CD4-positive, CD25-positive, alpha-beta regulatory T cell (primary cell): ENCODE measurements at places on chromosomes 3 and 15. TPM values are rescaled to one million over a fixed set of nuclear protein-coding genes. Genes with fewer than 3 reads are reported as not detected.

Gene KCNMB3
- total RNA-seq: 0.99 TPM

Gene ASB7
- 20.3 TPM for total RNA-seq

Gene TEX55
- not detected for total RNA-seq

Gene PRRT3
- 4.7 TPM for total RNA-seq

Gene ADAMTSL3
- total RNA-seq: not detected

Gene IMP3
- total RNA-seq: 40.5 TPM

Gene ATP6V1A
- 19.3 TPM for total RNA-seq

Gene CHST13
- not detected for total RNA-seq

Gene FBXW12
- total RNA-seq: not detected

DNA sequence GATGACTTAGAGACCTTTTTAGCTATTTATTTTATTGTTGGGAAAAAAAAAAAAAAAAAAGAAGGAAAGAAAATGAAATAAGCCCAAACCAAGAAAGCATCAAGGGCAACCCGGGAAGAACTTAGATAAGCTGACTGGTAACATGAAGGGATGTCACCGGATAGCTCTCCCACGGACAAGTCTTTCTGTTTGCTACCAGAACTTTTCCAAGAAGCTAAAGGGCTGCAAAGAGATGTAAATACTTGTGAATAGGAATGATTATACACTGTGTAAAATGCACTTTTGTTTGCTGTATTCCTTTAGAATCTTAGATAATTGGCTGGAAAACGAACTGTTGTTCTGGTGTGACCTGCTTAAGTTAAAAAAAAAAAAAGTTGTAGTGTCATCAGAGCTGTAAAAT lies 2.8 kb downstream of the FOXB1 start:
- peaks cover 71% of the 10 kb centered on the region for H3K27me3 ChIP-seq
- DNase-seq: no peak
- no peak overlapping the region for H3K27ac ChIP-seq
- peaks cover 39% of the 10 kb centered on the region for H3K4me1 ChIP-seq
- H3K4me3 ChIP-seq: peak overlapping the region; percentile 91

- H3K36me3 ChIP-seq: no peaks in the 10 kb centered on the region
- no peaks in the 10 kb centered on the region for H3K27me3 ChIP-seq
- no peak for DNase-seq
Observed at GRCh38 chr15:31500766-31501449, 174.3 kb downstream of the KLF13 start.

DNA sequence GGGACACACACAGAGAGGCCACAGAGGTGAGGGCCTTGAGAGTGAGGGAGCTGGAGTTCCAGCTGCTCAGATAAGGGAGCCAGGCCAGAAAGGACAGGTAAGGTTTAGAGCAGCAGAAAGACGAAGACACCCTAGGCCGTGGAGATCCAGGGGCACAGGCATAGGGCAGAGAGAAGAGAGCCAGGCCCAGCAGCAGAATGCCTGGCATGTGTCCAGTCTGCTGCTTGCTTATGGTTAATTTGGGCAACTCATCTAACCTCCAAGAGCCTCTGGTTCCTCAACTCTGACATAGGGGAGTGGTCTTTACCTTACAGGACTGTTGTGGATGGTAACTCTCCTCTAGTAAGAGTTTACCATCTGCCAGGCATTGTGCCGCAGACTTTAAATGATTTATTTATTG lies 35.9 kb downstream of the STARD5 start:
- H3K36me3 ChIP-seq: no peaks in the 10 kb centered on the region
- H3K27me3 ChIP-seq: no peaks in the 10 kb centered on the region
- DNase-seq: no peak
- H3K4me1 ChIP-seq: peaks cover 85% of the 10 kb centered on the region

DNA sequence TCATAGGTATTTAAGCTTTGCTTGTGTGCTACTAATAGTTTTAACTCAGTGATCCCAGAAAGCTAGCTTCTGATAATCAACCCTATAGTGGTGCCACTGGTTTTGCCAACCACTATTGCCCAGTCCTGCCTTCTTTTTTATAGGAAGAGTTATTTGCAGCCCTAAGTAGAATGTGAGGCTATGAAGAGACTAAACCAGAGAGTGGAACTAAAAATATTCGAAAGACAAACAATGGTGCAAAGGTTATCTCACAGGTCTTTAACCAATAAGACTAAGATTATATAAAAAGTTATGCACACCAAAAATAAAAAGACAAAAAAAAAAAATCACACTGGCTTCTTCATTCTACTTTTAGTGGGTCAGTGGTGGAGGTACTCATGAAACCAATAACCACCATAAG lies 85.6 kb downstream of the NBEAL2 start:
- no peak overlapping the region for H3K4me3 ChIP-seq
- H3K27me3 ChIP-seq: no peaks in the 10 kb centered on the region
- no peak overlapping the region for H3K27ac ChIP-seq

DNA sequence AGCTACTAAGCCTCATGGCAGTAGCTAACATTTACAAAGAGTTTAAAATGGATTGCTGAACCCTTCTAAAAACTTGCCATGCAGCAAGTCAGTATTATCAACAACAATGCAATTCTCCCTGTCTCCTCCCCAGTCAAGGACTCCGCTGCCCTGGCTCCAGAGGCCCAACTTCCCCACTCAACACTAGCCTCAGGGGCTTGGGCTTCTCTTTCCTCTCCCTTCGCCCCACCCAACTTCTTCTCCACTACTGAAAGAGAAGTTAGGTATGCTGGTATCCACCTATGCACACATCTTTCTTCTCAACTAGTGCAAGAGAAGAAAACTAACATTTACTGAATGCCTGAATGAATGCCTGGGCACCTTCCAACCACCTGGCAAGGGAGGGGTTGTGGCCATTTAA lies 30.7 kb downstream of the TLE3 start:
- peaks cover 86% of the 10 kb centered on the region for H3K36me3 ChIP-seq
- no peaks in the 10 kb centered on the region for H3K27me3 ChIP-seq
- H3K4me3 ChIP-seq: no peak overlapping the region
- no peaks in the 10 kb centered on the region for H3K4me1 ChIP-seq
- DNase-seq: no peak

- no peaks in the 10 kb centered on the region for H3K4me1 ChIP-seq
- no peaks in the 10 kb centered on the region for H3K27me3 ChIP-seq
- no peaks in the 10 kb centered on the region for H3K36me3 ChIP-seq
- H3K4me3 ChIP-seq: no peak overlapping the region
- no peak for DNase-seq
Observed at GRCh38 chr3:25458420-25458814, 30.4 kb downstream of the RARB start.

DNA sequence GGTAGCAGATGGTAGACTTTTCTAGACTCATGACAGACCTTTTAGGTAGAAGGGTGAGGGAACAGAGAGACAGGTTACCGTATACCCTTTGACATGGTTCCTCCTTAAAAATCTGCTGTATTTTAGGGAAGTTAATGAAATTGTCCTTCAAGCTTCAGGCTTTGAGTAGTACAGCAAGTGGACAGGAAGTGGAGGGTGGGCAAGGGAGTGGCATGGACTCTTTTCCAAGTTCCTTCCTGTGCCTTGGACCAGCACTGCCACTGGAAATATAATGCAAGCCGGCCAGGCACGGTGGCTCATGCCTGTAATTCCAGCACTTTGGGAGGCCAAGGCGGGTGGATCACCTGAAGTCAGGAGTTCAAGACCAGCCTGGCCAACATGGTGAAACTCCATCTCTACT lies 156.1 kb upstream of the LRRFIP2 start:
- peaks cover 60% of the 10 kb centered on the region for H3K36me3 ChIP-seq
- DNase-seq: no peak
- no peaks in the 10 kb centered on the region for H3K4me1 ChIP-seq
- H3K27me3 ChIP-seq: no peaks in the 10 kb centered on the region
- H3K4me3 ChIP-seq: no peak overlapping the region
- no peak overlapping the region for H3K27ac ChIP-seq

DNA sequence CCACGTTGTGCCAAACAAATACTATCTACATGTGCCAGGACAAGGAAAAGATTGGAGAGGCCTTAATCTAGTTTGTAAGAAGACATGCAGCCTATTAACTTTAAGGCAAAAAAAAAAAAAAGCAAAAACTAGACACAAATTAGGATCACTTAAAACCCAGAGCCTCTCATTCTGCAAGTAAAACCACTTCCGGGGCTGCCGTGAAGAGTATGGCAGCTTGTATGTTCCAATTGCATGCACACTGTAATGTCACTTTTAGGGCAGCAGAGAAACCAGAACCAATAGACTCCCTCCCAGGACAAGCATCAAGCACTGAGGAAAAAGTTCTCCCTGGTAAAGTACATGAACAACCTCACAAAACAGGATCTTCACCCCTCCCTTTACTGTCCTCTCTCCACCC lies 70.6 kb downstream of the RSL24D1 start:
- no peaks in the 10 kb centered on the region for H3K27me3 ChIP-seq
- H3K4me3 ChIP-seq: no peak overlapping the region
- H3K36me3 ChIP-seq: no peaks in the 10 kb centered on the region
- H3K27ac ChIP-seq: no peak overlapping the region
- no peaks in the 10 kb centered on the region for H3K4me1 ChIP-seq

DNA sequence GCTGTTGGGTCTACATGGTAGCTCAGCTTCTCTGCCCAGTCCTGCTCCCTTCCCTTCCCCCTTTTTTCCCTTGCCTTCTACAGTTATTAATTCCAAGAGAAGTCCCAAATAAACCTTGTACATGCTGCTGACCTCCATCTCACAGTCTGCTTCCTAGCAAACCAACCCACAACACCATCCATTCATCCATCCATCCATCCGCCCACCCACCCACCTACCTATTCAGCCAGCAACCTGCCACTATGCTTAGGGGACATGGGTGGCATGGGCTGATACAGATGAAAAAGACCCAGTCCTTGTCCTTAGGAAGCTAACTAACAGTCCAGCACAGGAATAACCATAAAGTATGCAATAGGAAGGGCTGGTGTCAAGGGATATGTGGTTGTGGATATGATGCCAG lies 5.7 kb downstream of the TNFAIP8L3 start:
- no peak overlapping the region for H3K4me3 ChIP-seq
- no peak overlapping the region for H3K27ac ChIP-seq
- peaks cover 22% of the 10 kb centered on the region for H3K27me3 ChIP-seq
- DNase-seq: no peak
- no peaks in the 10 kb centered on the region for H3K4me1 ChIP-seq
- no peaks in the 10 kb centered on the region for H3K36me3 ChIP-seq

- no peaks in the 10 kb centered on the region for H3K27me3 ChIP-seq
- DNase-seq: no peak
- no peaks in the 10 kb centered on the region for H3K36me3 ChIP-seq
- no peak overlapping the region for H3K4me3 ChIP-seq
Observed at GRCh38 chr3:25169151-25169550, 258.9 kb upstream of the RARB start.

- H3K4me3 ChIP-seq: peak overlapping the region; percentile 33
- no peaks in the 10 kb centered on the region for H3K27me3 ChIP-seq
- DNase-seq: no peak
- peak overlapping the region; percentile 90 for H3K27ac ChIP-seq
- H3K4me1 ChIP-seq: peaks cover 95% of the 10 kb centered on the region
- peaks cover 8% of the 10 kb centered on the region for H3K36me3 ChIP-seq
Observed at GRCh38 chr15:60555291-60555690, 76.3 kb upstream of the ICE2 start.

DNA sequence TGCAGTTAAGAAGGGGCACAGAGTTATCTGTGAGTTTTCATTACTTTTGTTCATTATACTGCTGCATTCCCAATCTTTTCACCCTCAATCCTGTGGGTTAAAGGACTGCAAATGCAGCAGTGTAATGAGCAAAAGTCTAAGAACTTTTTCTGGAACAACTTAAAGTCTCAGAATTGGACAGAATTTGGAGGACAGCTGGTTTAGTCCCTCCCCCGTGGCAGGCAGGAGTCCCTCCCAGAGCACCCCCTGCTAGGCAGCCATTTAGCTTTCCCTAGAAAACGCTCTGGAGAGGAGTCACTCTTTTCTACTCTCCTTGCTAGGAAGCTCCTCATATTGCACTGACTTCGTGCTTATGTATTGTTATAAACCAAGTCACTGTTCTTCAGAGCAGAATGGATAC lies 156.3 kb upstream of the UBE2E1 start:
- no peaks in the 10 kb centered on the region for H3K4me1 ChIP-seq
- no peaks in the 10 kb centered on the region for H3K36me3 ChIP-seq
- no peak overlapping the region for H3K27ac ChIP-seq
- no peak for DNase-seq
- no peaks in the 10 kb centered on the region for H3K27me3 ChIP-seq
- no peak overlapping the region for H3K4me3 ChIP-seq

GRCh38 chr3:52820736-52821135 lies 9.7 kb downstream of the ITIH4 start:
- no peak overlapping the region for H3K27ac ChIP-seq
- no peaks in the 10 kb centered on the region for H3K27me3 ChIP-seq
- H3K4me3 ChIP-seq: no peak overlapping the region
- peaks cover 13% of the 10 kb centered on the region for H3K36me3 ChIP-seq

- H3K36me3 ChIP-seq: no peaks in the 10 kb centered on the region
- no peak overlapping the region for H3K4me3 ChIP-seq
- no peak for DNase-seq
- peaks cover 8% of the 10 kb centered on the region for H3K27me3 ChIP-seq
- H3K4me1 ChIP-seq: no peaks in the 10 kb centered on the region
Observed at GRCh38 chr15:62942428-62942827, 100.1 kb upstream of the TPM1 start.

- H3K4me3 ChIP-seq: no peak overlapping the region
- H3K27me3 ChIP-seq: no peaks in the 10 kb centered on the region
- no peaks in the 10 kb centered on the region for H3K36me3 ChIP-seq
- no peaks in the 10 kb centered on the region for H3K4me1 ChIP-seq
- H3K27ac ChIP-seq: no peak overlapping the region
Observed at GRCh38 chr3:64266983-64267382, 41.7 kb upstream of the PRICKLE2 start.

DNA sequence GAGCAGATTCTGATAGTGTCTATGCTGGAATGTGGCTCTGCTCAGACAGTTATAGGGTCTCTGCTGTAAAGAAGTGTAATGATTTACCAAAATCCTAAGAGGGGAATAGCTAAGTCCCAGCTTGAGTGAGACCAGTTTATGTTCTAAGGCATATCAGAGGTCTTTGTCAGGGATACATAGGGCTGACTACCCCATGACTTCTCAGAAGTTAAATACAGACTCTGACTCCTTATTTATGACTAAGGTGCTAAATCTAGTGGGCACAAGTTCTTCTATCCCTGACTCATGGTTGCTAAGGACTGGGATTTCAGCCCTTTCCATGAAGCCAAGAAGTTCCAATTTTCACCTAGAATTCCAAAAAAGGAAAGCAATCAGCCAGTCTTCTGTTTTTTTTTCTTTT lies 192.6 kb upstream of the POU1F1 start:
- H3K36me3 ChIP-seq: no peaks in the 10 kb centered on the region
- no peak overlapping the region for H3K4me3 ChIP-seq
- DNase-seq: no peak
- no peaks in the 10 kb centered on the region for H3K27me3 ChIP-seq
- no peak overlapping the region for H3K27ac ChIP-seq

DNA sequence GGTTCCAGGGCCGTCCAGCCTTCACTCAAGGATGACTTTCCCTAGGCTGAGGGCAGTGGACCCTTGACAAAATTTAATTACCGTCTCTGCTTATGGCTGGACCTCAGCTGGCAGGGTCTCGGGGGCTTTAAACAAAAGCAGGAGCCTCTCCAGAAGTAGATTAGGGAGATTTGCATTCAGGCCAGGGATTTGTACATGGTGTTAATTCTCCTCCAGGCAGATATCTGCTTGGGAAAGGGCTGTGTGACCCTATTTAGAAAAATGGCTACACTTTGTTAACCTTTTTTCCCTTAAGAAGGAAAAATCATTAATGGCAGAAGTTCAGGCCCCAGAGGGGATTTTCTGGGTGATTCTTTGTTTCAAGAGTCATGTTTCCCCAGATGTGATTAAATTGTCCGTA lies 329.1 kb upstream of the C2CD4B start:
- no peaks in the 10 kb centered on the region for H3K4me1 ChIP-seq
- H3K27ac ChIP-seq: no peak overlapping the region
- no peak overlapping the region for H3K4me3 ChIP-seq
- H3K27me3 ChIP-seq: no peaks in the 10 kb centered on the region
- no peak for DNase-seq
- H3K36me3 ChIP-seq: no peaks in the 10 kb centered on the region

- no peak overlapping the region for H3K4me3 ChIP-seq
- H3K36me3 ChIP-seq: no peaks in the 10 kb centered on the region
- H3K4me1 ChIP-seq: no peaks in the 10 kb centered on the region
- no peak overlapping the region for H3K27ac ChIP-seq
Observed at GRCh38 chr3:130635978-130636377, 110.7 kb downstream of the PIK3R4 start.
